ENCODE measurements at places on chromosomes 5 and 9. TPM values are rescaled to one million over a fixed set of nuclear protein-coding genes. Genes with fewer than 3 reads are reported as not detected.

DNA sequence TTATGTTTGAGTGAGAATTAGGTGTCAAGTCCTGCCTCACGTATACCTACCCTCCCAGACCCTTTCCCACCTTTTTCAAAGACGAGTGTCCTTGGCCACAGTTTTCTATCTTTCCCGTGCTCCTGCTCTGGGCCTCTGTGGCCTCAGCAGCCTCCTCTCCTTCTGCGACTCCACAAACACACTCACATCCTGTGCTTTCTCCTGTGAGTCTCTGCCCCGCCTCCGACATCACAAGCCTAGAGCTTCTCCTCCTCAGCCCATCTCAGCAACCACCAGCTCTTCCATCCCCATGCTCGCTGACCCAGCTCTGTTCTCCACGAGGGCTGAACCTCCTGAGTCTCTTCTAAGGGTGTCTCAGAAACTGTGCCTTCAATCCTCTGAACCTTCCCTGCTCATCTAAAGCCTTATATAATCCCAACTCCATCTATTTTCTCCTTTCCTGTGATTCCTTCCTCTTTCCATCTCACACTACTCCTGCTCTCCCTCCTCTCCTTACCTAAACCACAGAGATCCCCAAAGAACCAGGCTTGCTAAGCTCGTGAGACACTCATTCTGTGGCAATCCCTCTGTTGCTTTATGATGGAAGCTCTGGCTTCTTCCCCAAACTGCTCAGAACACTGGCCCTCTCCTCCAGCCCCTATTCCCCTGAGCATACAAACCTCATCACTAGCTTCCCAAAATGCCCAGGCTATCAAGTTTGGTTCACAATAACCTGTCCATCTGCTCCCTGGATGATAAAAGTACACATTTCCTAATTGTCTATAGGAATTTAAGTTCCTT is 55.2 kb downstream of the RASEF start:
- DNase-seq: no peak

DNA sequence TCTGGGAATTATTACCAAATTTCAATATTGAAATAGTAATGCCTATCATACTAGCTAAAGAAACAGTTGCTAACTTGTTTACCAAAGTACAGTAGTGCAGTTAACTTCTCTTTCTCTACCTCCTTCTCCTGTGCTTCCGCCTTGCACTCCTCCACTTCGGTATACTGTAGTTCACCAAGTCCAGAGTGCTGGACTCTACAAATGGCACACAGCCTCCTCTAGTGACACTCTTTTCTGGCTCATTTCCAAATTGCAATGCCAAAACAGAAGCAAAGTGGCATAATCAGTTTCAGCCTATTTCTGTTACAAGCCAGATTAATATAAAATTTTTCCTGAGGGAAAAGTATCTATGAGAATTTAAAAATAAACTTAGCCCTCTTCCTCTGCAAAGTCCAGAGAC is 86.0 kb upstream of the RASGRF2 start:
- DNase-seq: no peak

DNA sequence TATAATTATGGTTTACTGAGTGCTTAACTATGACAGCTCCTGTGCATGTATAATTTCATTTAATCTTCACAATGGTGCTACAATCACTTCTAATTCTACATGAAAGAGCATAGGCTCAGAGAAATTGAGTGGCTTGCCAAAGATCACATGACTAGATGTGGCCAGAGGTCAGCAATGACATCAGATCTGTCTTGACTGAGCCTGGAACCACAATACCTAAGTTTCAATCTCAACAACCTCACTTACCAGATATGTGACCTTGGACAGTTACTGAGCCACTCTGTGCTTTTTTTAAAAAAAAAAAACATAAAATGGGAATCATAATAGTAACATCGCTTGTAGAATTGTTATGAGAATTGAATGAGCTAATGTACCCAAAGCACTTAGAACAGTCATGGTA is 130.7 kb downstream of the TRIM32 start:
- no peak for DNase-seq

GRCh38 chr5:41924526-41924871 is 582 bp upstream of the FBXO4 start:
- no peak for DNase-seq

The TXNDC8 gene
- polyA plus RNA-seq: not detected

The NR6A1 gene
- 0.93 TPM for polyA plus RNA-seq

The NUTM2G gene
- 0.28 TPM for polyA plus RNA-seq

GRCh38 chr5:62299600-62299999 is 6.4 kb upstream of the KIF2A start:
- no peak for DNase-seq

Measured in muscle of leg (tissue), 16 donors.